ENCODE measurements at places on chromosomes 7 and 10. TPM values are rescaled to one million over a fixed set of nuclear protein-coding genes. Genes with fewer than 3 reads are reported as not detected.

DNA sequence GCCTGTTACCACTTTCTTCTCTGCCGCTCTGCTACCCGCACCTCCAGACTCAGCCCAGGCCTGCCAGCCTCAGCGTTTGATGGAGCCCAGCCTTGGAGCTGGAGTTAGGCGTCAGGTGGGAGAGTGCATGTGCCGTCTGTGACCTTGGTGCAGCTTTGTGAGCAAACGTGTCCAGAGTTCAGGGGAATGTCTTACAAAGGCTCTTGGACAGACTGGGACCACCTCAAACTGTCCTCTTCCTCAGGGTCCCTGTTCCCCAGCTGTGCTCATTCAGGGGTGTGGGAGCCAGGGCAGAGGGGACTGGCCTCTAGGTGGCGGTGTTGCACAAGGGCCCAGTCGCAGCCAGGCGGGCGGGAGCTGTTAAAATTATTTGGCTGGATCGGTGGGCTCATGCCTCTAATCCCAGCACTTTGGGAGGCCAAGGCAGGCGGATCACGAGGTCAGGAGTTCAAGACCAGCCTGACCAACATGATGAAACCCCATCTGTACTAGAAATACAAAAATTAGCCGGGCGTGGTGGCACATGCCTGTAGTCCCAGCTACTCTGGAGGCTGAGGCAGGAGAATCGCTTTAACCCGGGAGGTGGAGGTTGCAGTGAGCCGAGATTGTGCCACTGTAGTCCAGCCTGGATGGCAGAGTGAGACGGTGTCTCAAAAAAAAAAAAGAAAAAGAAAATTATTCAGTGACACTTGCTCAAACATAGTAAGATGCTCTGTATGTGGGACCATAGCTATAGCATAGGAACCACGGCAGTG lies 89.2 kb downstream of the ADCY1 start:
- peak; percentile 38 for DNase-seq

Gene CPN1
- total RNA-seq: 69.4 TPM

DNA sequence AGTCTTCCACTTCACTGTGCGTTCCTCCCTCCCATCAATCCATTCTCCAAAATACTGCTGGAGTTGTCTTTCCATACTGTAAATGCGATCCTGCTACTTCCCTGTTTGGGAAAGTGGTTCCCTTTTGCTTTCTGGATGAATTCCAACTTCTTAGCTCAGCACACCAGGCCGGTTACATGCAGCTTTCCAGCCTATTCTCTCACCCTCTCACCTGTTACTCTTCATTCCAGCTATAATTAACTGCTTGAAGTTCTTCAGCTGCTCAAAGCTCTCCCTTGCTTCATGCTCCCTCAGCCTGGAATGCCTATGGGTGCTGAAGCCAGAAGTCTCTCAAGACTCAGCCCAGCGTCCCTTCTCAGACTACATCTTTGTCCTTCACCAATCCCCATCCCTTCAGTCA lies 6.0 kb upstream of the ZNRF2 start:
- no peak for DNase-seq

- DNase-seq: no peak
These were observed 429.6 kb downstream of the ADRA2A start for GRCh38 chr10:111506266-111507034.

GRCh38 chr7:73802459-73802858 lies 28.3 kb upstream of the CLDN4 start:
- no peak for DNase-seq

Gene EFCAB10
- total RNA-seq: not detected

DNA sequence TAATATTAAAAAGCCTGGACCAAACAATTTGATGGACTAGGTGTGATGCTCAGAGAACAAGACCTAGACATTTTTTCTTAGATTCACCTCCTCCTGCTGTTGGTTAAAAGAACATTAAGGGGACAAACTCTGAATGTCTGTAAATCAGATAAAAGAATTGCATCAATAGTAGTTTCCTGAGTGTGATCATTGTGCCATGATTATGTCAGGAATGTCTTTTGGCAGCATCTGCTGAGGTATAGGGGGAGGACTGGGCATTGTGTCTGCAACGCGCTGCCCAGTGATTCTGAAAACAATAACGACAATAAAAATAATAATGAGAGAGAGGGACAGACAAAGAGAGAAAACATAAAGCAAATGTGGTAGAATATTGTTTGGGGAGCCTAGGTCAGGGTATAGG lies 6.9 kb downstream of the C7orf57 start:
- no peak for DNase-seq

Gene GSTO2
- 1.2 TPM for total RNA-seq

DNA sequence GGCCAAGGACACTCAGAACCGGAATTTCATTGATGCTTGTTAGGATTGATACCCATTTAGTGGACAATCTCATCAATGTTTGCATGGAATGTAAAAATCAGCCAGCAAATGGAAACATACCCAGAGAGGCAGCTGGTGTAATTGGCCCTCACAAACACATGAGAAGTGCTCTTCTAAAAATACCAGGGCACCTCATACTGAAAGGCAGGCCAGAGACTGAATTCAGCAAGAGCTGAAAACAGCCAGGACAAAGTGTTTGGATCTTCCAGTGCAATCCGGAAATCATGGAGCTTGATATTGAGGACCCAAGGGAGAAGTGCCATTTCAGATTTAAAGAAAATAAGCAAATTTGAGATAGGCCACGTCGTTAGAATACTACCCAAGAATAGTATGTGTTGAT lies 498.6 kb downstream of the GALNT17 start:
- DNase-seq: no peak

DNA sequence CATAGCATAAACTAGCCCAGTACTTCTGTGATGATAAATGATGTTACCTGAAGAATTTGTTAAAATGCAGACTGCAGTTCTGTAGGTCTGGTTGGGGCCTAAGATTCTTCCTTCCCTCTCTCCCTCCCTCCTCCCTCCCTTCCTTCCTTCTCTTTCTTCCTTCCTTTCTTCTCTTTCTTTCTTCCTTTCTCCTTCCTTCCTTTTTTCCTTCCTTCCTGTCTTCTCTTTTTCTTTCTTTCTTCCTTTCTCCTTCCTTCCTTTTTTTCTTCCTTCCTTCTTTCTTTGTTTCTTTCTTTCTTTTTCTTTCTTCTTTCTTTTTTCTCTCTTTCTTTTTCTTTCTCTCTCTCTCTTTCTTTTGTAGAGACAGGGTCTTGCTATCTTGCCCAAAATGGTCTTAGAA lies 3.7 kb upstream of the SLC25A28 start:
- DNase-seq: no peak

DNA sequence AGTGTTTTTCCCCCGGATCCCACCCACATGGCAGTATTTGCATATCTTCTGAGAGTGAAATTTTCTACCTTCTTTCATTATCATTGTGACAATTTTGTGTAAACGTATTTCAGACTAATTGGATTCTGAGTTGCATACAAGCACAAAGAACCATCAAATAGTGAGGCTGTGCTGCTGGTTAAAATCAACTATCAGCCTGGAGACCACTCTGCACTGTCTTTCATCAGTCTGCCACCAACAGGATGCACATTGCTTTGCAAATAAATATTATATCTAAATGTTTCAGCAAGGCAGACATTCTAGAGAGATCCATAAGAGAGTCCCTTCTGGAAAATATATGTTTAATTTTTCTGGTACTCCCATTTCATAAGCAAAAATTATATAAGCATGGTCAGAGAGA lies 851.8 kb downstream of the XPNPEP1 start:
- no peak for DNase-seq

DNA sequence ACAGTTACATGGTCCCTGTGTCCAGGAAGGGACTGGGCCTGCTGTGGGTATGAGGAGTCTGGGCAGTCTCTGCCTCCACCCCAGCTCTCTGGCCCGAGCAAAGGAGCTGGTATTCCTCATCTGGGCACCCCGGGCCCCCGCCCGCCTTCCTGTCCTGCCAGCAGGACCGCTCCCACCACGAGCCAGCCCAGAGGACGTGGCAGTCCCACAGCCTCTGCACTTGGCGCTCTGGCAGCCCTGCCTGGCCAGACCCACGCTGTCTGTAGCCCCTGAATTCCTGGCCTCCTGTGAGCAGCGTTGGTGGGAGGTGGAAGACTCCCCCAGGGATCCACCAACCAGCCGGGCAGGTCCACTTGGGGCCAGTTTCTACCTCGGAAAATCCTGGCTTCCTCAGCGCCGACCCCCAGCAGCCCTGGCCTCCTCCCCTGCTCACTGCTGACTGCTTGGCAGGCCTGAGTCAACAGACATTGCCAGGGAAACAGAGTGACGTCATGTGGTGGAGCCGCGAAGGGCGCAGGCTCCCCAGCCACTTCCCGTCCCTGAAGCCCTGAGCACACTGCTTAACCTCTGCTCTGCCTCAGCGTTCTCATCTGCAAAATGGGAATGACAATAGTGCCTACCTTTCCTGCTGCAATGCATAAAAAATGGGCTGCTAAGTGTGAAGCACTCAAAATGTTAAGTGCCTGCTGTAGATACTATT lies 21.6 kb upstream of the LIMK1 start:
- DNase-seq: peak; percentile 76

GRCh38 chr10:62814756-62815380 lies 1.3 kb downstream of the EGR2 start:
- no peak for DNase-seq

Gene CALML5
- total RNA-seq: not detected

DNA sequence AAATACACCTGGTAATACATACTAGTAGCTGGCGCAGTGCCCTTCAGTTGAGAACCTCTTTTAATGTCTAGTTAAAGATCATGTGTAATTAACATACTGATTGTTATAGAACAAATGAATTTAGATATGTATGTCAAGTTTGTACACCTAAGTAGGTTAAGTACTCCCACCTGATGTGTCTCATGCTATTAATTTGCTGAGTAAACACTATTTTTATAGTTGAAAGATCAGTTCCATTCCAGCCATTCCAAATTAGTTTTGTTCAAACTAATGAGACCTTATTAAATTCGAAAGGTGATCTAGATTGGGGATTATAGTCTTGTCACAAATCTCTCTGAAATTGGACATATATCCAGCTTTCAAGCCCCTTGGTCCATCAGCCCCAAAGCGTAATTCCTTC lies 710.0 kb downstream of the LRMDA start:
- DNase-seq: no peak

GRCh38 chr7:25781704-25782103 lies 370.3 kb upstream of the NFE2L3 start:
- no peak for DNase-seq

GRCh38 chr10:36681751-36682632 lies 443.4 kb upstream of the ANKRD30A start:
- DNase-seq: no peak

Gene NRCAM
- 22.8 TPM for total RNA-seq

- no peak for DNase-seq
These were observed 10.1 kb upstream of the CELF2 start for GRCh38 chr10:11007476-11008020.

DNA sequence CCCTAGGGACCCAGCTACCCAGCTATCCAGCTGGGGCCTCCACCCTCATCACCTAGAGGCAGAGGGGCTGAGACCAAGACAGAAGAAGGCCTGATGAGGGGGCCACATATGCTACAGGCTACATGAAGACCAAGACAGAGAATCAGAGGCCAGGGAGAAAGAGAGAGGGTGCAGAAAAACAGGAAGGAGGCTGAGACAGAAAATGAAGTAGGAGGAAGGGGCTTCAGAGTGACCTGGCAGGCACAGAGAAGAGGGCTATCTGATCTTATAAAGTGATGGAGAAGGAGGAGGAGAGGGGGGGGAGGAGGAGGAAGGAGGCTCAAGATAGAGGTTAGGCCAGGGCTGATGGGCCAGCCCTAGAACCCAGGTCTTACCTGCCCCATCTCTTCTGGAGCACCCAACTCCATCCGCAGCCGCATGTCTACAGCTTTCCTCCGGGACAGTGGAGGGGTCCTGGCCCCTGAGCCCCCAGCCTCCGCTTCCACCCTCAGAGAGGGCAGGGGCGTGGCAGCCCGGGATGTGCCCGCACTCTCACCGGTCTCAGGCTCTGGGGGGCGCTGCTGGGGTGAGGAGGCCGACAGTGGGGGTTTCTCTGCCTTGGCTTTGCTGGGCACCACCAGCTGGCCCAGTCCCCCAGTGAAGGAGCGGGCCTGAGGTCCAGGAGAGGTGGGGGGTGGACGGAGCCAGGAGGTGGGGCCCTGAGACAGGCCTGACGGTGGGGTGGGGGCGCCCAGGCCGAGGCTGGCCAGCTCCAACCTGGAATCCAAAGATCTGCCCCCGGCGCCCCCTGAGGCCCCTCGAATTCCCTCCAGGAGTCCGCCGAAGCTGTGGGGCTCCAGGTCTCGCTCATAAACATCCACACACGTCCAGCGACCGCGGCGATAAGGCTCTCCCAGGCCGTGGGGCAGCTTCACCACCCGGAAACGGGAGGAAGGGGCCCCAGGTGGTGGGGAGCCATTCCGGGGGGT lies 1.8 kb downstream of the TSC22D4 start:
- no peak for DNase-seq

Gene ELN
- not detected for total RNA-seq

DNA sequence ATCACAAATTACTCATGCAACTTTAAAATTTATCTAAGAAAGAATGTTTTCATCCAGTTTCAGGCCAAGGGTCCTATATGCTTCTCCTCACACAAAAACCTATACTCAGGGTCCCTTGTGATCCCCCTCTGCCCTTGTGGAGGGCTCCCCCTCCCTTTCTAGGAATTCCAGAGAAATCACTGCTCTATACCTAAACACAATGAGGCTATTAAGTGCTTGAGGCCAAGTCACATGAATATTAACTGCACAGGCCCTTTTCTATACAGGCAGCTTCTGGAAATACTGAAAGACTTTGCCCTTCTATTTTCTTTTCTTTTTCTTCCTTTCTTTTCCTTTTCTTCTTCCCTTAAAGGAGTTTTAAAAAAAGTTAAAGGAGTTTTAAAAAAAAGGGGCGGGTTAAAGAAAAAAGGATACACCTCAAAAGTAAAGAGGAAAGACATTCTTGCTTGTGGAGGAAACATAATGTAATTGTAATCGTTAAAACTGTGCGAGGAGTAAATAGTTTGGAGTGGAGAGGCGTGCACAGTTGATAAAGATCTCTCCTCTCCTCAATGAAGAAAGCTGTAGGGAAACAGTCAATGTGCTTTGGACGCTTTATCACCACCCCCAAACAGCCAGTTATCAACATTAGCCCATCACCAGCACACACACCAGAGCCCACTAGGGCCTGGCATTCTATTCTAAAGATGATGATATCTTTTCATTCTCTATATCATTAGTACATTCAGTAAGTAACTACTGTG lies 16.4 kb downstream of the GRB10 start:
- DNase-seq: peak; percentile 90

Gene LRRC61
- not detected for total RNA-seq

DNA sequence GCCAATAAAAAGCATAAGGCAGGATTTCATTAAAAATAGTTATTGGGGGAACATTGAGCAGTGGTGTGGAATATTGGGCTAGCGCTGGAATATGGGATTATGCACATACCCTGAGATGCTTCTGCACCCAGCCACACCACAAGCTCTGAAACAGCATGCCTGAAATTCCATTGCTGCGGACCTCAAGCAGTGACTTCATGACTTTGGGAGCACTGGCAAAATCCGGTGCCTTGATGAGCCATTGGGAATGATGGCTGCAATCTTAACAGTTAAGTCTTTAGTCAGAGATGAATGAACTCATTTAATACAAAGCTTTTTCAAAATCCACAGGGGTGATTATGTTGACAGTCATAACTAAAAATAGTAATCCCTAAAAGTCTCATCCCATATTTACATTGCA lies 274.7 kb upstream of the MTPN start:
- DNase-seq: no peak
